ENCODE measurements at places on chromosomes 2 and 18.

DNA sequence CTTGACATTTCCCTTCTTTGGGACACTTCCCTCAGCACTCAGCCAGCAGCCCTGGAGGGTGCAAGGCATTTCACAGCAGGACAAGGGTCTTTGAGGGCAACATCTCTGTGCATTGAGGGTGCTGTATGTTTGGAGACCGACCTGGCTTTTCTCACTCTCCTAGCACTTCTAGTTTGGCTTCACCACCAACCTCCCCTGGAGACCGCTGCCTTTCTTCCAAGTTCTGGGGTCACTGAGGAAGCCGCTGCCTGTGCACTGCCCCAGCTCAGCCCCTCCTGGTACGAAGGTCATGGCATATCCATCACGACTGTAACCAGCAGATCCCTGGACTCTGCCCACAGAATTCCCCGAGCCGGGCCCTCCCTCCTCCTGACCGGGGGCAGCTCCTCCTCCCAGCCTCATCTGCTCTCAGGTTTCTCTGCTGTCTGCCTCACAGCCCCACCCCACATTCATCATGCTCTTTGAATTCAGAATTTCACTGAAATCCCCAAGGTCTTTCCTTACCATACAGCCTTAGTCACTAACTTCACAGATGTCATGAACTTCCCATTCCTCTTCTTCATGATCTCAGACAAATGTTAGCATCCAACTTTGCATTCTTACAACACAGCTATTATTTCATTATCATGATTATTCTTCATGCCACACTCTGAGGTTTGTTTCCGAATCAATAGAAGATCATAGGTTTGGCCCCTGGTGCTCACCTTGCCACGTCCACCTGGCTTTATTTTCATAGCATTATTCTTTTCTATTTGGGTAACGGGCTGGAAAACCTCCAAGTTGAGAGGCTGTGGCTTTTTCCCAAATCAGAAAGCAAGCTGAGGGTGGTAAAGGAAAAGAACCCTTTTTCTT lies 113.0 kb upstream of the COPS8 start:
- DNase-seq: peak; percentile 58

GRCh38 chr18:23284629-23285028 lies 149.3 kb downstream of the CABLES1 start:
- DNase-seq: no peak

DNA sequence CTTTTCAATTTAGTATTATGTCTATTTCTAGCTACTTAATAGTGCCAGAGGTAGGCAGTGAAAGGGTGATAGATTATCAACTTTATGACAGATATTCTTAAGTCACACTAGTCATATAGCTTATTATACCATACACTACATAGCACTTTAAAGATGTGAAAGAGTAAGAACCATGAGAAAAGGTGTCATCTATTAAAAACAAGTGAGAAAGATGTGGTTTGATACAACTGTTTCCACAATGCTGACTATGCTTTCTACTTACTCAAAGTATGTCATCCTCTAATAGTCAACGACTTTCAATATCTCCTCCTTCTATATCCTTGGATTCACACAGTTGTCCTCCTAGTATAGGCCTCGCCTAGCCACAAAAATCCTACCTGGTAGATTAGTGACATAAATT lies 132.9 kb upstream of the WDSUB1 start:
- no peak for DNase-seq

DNA sequence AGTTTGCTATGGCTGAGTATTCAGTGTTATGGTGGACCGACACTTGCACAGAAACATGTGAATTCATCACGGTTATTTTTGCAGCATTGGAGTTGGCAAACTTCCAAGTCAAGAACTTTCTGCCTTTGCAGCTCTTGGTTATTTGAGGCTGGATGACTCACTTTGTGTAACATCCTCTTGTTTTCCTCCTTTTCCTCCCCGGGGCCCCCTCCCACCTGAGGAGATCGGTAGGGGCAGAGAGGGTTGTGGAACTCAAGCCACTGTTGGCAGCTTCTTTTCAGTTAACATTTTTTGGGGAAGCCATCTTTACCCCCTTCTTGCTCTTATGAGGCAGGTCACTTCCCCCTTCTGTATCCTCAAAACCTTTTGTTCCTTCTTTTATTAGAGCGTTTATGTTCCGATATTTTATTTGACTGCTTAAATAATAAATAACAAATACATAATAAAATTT lies 48.6 kb downstream of the DDX1 start:
- peak; percentile 80 for DNase-seq

All from RPMI7951 (cell line).